ENCODE measurements at places on chromosomes 4 and X. TPM values are rescaled to one million over a fixed set of nuclear protein-coding genes. Genes with fewer than 3 reads are reported as not detected.

Gene UXT
- total RNA-seq, result 68.5 TPM

GRCh38 chr4:10457255-10457801 is at the start of gene ZNF518B:
TSS of gene ZNF518B (minus strand) at chr4:10457426. CDS start at chr4:10446328, 11,098 bp downstream.
- peak; percentile 85 for DNase-seq
- no peak within 1 kb of the TSS for H3K27ac ChIP-seq
- peaks cover 72% of the 10 kb centered on the region for H3K27me3 ChIP-seq
- 0 out of 2 replicates have a peak, but pooled peaks cover 3% of the 10 kb centered on the region for H3K36me3 ChIP-seq
- peak within 1 kb of the TSS; percentile 49 for H3K4me3 ChIP-seq

Gene RAB41
- not detected for total RNA-seq

DNA sequence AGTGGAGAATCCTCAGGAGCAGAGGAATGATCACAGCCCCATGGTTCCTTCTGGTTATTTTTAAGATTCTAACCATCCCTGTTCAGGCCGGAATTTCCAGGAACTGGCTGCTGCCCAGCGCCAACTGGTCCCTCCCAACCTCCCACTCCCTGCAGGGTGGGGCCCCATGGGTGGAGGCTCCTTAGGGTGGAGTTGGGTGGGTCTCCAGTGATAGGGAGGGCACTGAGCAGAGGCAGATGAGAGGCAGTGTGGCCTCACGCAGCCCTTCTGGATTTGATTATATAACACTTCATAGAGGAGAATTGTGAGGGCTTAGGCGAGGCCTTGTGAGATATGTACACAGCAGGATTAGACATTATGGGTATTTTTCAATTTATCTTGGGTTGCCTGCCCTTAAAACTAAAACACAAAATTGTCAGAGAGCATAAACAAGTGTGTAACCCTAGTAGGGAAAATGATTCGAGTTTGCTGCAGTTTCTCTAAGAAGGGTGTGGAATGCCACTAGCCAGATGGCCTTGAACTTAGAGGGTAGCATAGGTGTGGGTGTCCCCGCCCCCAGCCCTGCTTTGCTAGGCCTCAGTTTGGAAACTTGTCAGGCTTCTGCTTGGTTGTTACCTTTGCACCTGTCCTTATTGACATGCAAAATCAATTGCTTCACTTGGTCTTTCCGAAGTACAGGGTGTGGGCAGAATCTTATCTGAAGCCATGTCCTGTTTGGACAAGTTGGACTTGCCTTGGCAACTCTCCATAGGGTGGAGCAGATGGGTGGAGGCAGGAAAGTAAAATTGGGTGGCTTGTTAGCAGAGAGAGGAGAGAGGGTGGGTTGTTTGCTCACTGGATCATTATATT is 9.4 kb downstream of the KLF3 start:
- no peaks in the 10 kb centered on the region for H3K36me3 ChIP-seq
- peaks cover 33% of the 10 kb centered on the region for H3K4me1 ChIP-seq
- H3K27me3 ChIP-seq, result no peaks in the 10 kb centered on the region

DNA sequence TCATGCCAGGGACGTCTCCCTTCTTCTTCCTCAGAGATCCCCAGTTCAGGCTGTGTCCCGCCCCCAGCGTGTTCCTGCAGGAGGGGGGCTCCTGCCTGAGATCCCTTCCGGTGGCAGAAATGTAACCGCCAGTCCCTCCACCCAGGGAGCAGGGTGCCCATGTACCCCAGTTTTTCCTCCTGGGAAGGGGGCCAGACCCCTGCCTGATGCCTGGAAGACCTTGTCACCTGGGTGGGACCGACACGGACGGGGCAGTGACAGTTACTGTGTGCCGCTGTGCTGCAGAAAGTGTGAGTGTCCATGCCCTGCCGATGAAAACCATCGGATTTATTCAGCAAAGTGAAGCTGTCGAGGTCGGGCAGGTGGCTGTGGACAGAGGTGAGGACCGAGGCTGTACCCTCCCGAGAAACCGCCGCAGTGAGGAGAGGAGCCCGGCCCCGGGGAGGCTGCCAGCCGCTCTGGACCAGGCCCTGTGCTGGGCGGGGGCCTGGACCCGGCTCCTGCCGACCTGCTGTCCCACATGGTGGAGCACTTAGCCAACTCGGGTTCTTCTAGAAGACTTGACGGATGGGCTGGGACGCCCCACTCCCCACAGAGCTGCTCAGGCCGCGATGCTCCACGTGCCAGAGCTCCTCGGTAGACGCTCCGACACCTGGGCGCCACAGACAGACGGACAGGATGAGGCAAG is 36.7 kb upstream of the HMX1 start:
- DNase-seq, result no peak
- no peak overlapping the region for H3K27ac ChIP-seq
- no peaks in the 10 kb centered on the region for H3K4me1 ChIP-seq
- H3K4me3 ChIP-seq, result no peak overlapping the region

- H3K4me3 ChIP-seq, result peak overlapping the region; percentile 87
- no peaks in the 10 kb centered on the region for H3K36me3 ChIP-seq
- peaks cover 2% of the 10 kb centered on the region for H3K4me1 ChIP-seq
- no peaks in the 10 kb centered on the region for H3K27me3 ChIP-seq
- H3K27ac ChIP-seq, result peak overlapping the region; percentile 84
- peak; percentile 2 for DNase-seq
These were observed 100.1 kb downstream of the CEP135 start for GRCh38 chr4:56048702-56049431.

DNA sequence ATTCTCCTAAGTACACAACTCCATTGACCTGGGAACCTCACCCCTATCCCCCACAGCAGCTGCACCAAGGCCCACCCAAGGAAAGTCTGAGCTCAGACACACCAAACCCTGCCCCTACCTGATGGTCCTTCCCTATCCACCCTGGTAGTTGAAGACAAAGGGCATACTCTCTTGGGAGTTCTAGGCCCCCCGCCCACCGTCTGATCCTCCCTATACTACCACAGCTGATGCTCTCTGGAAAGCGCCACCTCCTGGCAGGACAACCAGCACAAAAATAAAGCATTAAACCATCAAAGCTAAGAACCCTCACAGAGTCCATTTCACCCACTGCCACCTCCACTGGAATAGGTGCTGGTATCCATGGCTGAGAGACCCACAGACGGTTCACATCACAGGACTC is 83.6 kb downstream of the ANAPC10 start:
- no peak overlapping the region for H3K27ac ChIP-seq
- DNase-seq, result peak; percentile 54
- H3K36me3 ChIP-seq, result no peaks in the 10 kb centered on the region
- no peak overlapping the region for H3K4me3 ChIP-seq
- no peaks in the 10 kb centered on the region for H3K27me3 ChIP-seq

Gene KLB
- total RNA-seq, result not detected

GRCh38 chrX:53883196-53883595 is 161.1 kb downstream of the PHF8 start:
- no peak for DNase-seq
- no peaks in the 10 kb centered on the region for H3K36me3 ChIP-seq
- H3K4me3 ChIP-seq, result no peak overlapping the region
- no peak overlapping the region for H3K27ac ChIP-seq

DNA sequence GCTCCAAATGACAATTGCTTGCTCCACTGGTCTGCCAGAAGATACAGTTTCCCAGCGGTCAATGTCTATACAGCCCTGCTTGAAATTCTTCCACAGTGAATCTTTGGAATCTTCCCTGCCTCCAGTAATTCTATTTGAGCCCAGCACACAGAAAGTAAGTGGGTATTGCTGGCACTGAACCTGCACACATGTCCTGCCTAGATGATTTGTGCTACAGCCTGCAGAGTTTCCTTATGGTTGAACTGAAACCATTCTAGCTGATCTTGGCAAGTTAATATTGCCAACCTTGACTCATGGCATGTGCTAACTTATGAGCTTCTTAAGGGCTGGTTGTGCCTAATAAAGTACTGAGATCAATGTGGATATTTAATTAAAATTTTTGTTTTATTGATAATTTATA is 553.8 kb upstream of the GNPDA2 start:
- no peak overlapping the region for H3K27ac ChIP-seq
- no peak for DNase-seq
- no peaks in the 10 kb centered on the region for H3K36me3 ChIP-seq
- no peaks in the 10 kb centered on the region for H3K4me1 ChIP-seq

- H3K27me3 ChIP-seq, result no peaks in the 10 kb centered on the region
- H3K36me3 ChIP-seq, result no peaks in the 10 kb centered on the region
- H3K4me3 ChIP-seq, result no peak overlapping the region
- no peaks in the 10 kb centered on the region for H3K4me1 ChIP-seq
These were observed 497.5 kb upstream of the IGFBP7 start for GRCh38 chr4:57607566-57608180.

GRCh38 chr4:81314196-81314896 is 99.3 kb upstream of the PRKG2 start:
- no peak for DNase-seq
- H3K4me1 ChIP-seq, result no peaks in the 10 kb centered on the region
- no peak overlapping the region for H3K4me3 ChIP-seq
- H3K36me3 ChIP-seq, result no peaks in the 10 kb centered on the region
- H3K27ac ChIP-seq, result no peak overlapping the region

Gene KLHL13
- total RNA-seq, result 10.0 TPM

- no peak overlapping the region for H3K27ac ChIP-seq
- DNase-seq, result no peak
- no peaks in the 10 kb centered on the region for H3K4me1 ChIP-seq
- no peaks in the 10 kb centered on the region for H3K36me3 ChIP-seq
These were observed 356.4 kb downstream of the KLHL4 start for GRCh38 chrX:87874043-87874442.

Gene GALNT7
- total RNA-seq, result 85.5 TPM

Gene PNMA5
- total RNA-seq, result 0.11 TPM

- no peak overlapping the region for H3K4me3 ChIP-seq
- no peak overlapping the region for H3K27ac ChIP-seq
- no peaks in the 10 kb centered on the region for H3K36me3 ChIP-seq
- H3K27me3 ChIP-seq, result no peaks in the 10 kb centered on the region
- no peaks in the 10 kb centered on the region for H3K4me1 ChIP-seq
- DNase-seq, result no peak
These were observed 214.3 kb downstream of the LDB2 start for GRCh38 chr4:16684097-16684496.

DNA sequence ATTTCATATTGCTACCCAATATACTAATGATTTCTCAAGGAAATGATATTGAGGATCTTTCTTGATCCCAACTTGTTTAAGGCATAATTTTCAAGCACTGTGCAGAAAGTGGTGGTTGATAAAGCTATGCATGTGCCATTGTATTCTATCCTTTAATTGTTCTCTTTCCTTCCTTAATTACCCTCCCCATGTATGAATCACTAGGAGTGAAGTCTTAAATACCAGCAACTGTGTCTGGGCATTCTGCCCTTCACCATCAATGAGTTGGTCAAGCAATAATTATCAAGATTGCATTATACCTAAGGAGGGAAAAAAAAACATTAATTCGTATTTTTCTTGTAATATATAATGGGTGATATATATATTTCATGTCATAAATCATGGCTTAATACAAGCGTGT is 111.8 kb upstream of the FRMPD4 start:
- no peak overlapping the region for H3K4me3 ChIP-seq
- H3K27ac ChIP-seq, result no peak overlapping the region
- DNase-seq, result no peak

GRCh38 chrX:6645216-6645615 is 110.3 kb upstream of the VCX3A start:
- H3K36me3 ChIP-seq, result no peaks in the 10 kb centered on the region
- DNase-seq, result no peak
- no peak overlapping the region for H3K4me3 ChIP-seq
- no peak overlapping the region for H3K27ac ChIP-seq
- H3K4me1 ChIP-seq, result no peaks in the 10 kb centered on the region
- no peaks in the 10 kb centered on the region for H3K27me3 ChIP-seq

GRCh38 chrX:33989936-33990335 is 142.2 kb downstream of the FAM47A start:
- H3K4me3 ChIP-seq, result no peak overlapping the region
- no peaks in the 10 kb centered on the region for H3K36me3 ChIP-seq
- H3K27ac ChIP-seq, result no peak overlapping the region
- H3K4me1 ChIP-seq, result no peaks in the 10 kb centered on the region
- DNase-seq, result no peak

DNA sequence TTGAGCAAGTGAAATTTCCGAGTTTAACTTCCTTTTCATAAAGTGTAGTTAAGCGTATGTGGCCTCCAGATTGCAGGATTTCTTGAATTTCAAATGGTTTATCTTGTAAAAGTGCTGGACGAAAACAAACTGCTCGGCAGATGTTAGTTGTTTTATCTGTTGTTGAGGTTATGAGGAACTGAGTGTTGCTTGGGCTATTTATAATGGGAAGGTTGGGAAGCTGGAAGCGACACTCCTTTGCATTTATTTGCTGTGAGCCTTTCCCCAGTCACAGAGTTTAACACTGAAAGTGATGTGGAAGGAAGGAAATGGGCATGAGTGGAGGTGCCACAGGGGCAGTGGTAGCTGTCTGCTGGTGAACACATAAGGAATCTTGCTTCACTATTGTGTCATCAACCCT is 284.9 kb downstream of the PCDH7 start:
- no peaks in the 10 kb centered on the region for H3K4me1 ChIP-seq
- DNase-seq, result no peak
- H3K27ac ChIP-seq, result no peak overlapping the region
- no peak overlapping the region for H3K4me3 ChIP-seq
- no peaks in the 10 kb centered on the region for H3K27me3 ChIP-seq

GRCh38 chrX:104921584-104922205 is 298.8 kb downstream of the TEX13A start:
- no peak for DNase-seq
- no peak overlapping the region for H3K4me3 ChIP-seq
- H3K36me3 ChIP-seq, result no peaks in the 10 kb centered on the region

DNA sequence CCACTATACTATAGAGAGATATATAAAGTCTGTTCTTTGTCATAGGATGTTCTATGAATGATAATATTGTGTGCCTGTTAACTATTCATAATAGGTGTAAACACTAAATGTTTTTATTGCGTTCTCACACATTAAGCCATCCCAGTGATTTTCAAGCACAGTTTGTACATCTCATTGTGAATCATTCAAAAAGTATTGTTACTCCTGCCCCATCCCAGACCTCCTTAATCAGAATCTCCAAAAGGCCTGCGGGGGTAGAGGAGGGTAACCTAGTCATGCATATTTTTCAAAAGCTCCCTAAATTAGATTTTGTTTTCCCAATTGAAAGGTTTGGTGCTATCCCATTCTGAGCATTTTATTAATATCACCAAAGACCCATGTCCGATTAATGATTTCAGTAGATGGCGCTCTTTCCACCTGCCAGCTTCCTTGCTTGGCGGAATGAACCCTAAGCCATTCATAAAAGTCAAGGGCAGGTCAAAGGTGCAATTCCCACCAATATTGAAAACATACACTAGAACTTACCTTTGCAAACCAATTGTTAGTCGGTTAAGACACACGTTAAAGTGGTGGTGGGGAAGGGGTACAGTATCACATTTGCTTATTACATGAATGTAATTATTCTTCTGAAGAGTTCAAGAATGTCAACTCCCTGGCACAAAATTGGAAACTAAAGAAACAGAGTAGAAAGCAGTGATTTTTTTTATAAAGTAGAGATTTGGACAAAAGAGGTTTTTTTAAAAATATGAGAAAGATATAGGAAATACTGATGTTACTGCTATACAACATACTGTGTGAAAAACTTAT is 5.8 kb upstream of the TET2 start:
- H3K27ac ChIP-seq, result no peak overlapping the region
- H3K27me3 ChIP-seq, result peaks cover 15% of the 10 kb centered on the region
- H3K4me3 ChIP-seq, result no peak overlapping the region
- no peak for DNase-seq
- no peaks in the 10 kb centered on the region for H3K4me1 ChIP-seq

GRCh38 chr4:73974352-73974751 is 7.5 kb downstream of the PF4 start:
- no peak for DNase-seq
- no peaks in the 10 kb centered on the region for H3K36me3 ChIP-seq
- H3K27ac ChIP-seq, result no peak overlapping the region
- no peaks in the 10 kb centered on the region for H3K27me3 ChIP-seq
- no peaks in the 10 kb centered on the region for H3K4me1 ChIP-seq

Gene TMPRSS11F
- total RNA-seq, result not detected
